NCI-H460 (cell line): ENCODE measurements at places on chromosomes 1 and 21. TPM values are rescaled to one million over a fixed set of nuclear protein-coding genes. Genes with fewer than 3 reads are reported as not detected.

- DNase-seq = no peak
These were observed 68.5 kb downstream of the OBSCN start for GRCh38 chr1:228276174-228276831.

DNA sequence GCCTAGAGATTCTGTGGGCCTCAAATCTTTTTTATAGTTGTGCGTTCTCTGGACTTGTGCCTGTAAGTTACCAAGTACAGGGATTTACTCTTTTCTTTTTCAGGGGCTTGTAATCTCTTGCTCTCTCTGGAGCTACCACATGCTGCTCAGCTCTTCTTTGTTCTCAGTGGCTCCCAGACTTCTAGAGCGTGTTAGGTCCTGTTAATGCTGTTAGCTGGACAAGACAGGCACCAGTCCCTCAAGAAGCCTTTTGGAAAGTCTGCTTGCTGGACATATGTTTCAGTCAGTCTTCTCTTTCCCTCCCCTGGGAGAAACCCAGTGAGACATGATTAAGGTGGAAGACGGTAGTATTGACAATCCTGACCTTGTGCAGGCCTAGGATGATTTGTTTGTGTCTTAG lies 29.4 kb downstream of the KCNK2 start:
- no peak for DNase-seq

- no peak for DNase-seq
These were observed 18.5 kb downstream of the TCP10L start for GRCh38 chr21:32566741-32567389.

DNA sequence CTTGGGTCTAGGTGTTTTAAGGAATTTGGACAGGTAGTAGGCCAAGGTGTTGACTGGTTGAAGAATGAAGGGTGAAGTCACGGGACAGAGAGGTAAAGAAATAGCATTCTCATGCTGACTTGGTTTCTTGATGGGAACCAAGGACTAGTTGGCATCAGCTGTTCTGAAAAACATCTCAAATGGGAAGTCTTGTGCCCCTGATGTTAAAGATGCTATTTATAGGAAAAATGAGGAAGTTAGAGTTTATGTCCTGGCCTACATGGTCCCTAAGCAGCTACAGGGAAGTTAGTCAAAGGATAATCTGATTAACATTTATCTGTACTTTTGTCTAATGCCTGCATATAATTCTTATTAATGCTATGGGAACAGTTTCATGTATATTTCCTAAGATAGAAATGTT lies 262.4 kb downstream of the HHIPL2 start:
- no peak for DNase-seq

DNA sequence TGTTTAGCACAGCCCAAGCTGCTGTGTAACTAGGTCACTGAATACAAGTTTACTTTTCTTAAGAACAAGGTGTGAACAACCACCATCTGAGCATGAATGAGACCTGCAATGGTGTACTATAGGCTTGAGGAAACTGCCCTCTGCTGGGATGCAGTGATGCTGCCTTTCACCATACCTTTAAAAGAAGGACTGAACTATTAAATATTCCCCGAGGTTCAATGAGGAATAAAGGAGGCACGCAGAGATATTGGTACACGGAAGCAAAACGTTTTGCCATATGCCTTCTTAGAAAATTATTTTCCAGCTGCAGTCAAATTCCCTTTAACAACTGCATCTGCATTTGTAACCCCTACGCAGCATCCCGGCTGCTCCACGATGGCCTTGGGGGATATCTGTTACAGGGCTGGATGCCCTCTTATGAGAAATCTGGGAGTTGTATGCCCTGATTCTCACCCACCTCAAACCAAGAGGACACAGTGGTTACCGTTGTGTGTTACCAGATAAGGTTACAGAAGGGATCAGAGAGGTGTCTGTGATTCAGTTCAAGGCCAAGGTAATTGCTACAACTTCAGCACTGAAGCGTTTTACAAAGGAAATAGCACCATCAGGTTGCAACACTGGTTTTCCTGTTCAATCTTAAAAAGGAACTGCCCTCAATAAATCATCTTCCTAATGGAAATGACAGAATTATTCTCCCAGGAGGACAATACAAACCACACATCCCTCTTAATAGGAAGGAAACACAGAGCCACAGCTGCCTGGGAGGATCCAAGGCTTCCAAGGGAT lies 470.5 kb downstream of the LTN1 start:
- DNase-seq = no peak

DNA sequence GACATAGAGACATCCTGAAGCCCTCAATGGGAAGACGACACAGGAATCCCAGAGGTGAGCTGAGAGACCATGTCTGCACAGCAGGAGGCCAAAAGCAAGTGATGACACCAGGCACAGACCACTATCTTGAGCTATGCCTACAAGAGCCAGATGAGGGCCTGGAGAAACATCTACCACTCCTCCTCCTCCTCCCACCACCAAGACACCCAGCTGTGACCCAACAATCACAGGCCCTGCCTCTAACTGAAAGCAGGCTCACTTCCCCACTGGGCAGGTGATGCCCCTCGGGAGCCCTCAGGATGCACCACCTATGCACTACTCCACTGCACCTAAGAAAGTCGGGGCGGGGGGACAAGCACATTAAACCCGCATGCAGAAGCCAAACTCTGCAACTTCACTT lies 16.5 kb downstream of the TADA1 start:
- DNase-seq = no peak

DNA sequence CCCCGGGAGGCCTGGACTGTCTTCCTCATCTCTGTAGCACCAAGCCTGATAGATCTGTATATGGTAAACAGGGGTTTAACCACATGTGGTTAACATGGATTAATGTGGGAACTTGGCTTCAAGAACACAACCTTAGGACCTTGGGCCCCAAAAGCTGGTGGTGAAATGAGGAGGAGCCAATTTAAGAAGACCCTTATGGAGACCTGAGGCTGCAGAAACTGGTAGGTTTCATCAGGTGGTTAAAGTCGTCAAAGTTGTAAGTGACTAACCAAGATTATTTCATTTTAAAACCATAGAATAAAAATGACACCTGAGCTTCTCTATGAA lies 14.0 kb downstream of the THEMIS2 start:
- DNase-seq = no peak

DNA sequence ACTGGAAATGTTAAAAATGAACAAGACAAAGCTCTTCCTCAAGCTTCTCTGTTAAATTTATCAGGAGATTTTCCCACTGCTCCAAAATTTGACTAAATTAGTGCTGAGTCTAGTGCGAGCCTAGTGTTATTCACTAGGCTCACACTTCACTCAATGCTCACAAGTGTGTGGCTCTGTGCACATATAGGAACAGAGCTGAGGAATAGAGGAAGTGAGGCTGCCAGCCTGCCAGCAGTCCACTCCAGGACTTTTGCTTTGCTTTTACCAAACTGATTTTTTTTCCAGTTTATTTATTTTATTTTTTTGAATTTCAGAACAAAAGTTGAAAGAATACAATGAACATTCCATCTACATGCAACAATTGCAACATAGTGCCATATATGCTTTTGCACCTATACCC lies 87.2 kb downstream of the VAV3 start:
- no peak for DNase-seq

- no peak for DNase-seq
These were observed 39.2 kb upstream of the CR1L start for GRCh38 chr1:207605444-207606361.

- no peak for DNase-seq
These were observed 59.8 kb downstream of the PLEKHA6 start for GRCh38 chr1:204299814-204300365.

DNA sequence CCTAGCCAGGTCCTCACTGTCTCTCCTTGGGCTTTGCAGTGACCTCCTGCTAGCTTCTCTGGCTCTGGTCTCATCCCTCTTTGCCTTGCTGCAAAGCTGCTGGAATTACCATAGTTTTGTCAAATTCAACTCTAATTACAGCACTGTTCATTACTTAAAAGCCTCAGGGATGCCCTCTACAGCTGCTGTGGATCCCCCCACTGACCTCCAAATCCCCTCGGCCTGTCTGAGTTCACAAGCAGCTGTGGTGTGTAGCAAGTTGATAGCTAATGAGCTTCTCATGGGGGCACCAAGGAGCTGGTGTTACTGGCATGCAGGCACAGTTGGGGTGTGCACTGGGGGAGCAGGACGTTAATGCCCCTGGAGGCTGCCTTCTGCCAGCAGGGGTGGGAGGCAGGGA lies 24.8 kb downstream of the NIPAL3 start:
- DNase-seq = no peak

DNA sequence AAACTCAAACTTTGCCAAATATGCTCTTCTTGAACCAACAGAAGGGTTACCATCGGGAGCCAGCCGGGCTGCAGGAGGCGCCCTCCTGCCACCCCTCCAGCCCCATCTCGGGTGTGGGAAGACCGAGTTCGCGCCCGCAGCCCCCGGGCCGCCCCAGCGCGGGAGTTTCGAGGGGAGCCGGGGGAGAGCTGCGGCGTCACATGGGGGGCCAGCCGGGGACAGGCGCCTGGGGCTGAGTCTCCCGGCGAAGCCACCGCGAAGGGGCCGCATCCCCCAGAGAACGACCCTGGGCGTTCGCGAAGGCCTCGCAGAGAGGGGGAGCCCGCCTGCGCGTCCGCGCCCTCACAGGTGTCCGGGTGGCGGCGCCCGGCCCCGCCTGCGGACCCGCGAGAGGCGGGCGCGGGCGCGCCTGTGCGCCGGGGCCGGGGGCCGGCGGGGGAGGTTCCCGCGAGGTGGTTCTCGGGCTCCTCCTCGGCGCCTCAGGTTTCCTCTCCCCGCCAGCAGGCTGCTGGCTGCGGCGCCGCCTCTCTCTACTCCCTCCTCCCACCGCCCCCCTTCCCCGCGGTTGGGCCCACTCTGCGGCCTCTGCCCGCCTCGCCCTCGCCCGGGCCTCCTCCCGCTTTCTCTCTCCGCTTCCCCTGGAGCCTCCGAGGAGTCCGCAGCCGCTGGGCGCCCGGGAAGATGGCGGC lies at the start of gene RAVER2:
TSS of gene RAVER2 (plus strand) at position 584 of the 689 bp plus-strand sequence. CDS start at position 682, 98 bp downstream.
- DNase-seq = peak; percentile 36

GRCh38 chr1:228455715-228456114 lies 31.5 kb upstream of the RNF187 start:
- DNase-seq = no peak

- no peak for DNase-seq
These were observed 104.8 kb downstream of the ETS2 start for GRCh38 chr21:38910390-38911067.

DNA sequence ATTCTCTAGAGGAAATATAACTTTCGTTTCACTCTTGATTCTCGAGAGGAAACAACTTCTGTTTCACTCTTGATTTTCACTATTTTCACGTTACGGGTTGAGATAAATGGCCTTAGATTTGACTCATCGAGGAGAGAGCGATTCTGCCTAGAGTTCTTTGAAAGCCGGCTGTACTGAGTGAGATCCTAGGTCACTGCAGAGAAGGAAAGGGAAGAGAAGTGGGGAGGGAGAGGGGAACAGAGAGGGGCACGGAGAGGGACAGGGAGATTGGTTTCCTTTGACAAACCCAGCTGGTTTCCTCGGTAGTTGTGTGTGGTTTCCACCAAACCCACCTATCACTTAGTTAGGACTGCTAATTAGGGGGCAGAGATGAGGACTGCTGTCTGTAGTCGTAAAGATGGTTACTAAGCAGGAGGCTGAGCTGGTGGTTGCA lies 21.6 kb upstream of the GPR137B start:
- no peak for DNase-seq

GRCh38 chr1:78619446-78619802 lies 824 bp upstream of the IFI44L start:
- peak; percentile 34 for DNase-seq

DNA sequence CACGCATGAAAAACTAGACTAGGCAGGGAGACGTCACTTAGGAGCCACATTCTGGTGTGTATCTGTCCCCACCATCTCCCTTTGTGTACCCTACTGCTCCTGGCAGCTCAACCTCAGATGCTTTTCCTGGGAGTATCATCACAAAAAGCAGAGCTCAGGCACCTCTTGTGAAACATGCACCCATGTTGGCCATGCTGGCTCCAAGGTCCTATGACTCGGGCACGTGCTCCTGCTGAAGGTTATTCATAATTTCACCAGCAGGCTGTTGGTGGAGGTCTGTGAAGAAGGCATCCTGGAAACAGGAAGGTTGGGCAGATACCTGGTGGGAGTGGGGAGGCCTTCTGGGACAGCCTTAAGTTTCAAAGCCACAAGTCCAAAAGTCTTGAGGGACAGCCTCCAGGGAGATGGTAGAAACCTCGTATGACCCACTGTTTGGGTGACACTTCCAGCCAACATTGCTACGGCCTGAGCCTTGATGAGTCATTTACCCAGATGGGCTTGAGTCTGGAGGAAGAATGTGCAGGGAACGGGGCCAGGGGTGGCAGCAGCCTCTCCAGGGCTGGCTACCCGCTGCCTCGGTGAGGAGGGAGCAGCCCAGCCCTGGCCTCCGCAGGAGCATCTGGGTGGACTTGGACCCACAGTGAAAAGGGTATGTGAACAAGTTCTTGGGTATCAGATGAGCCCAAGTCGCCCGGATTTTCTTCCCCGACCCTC lies 75.8 kb downstream of the PGBD5 start:
- no peak for DNase-seq

DNA sequence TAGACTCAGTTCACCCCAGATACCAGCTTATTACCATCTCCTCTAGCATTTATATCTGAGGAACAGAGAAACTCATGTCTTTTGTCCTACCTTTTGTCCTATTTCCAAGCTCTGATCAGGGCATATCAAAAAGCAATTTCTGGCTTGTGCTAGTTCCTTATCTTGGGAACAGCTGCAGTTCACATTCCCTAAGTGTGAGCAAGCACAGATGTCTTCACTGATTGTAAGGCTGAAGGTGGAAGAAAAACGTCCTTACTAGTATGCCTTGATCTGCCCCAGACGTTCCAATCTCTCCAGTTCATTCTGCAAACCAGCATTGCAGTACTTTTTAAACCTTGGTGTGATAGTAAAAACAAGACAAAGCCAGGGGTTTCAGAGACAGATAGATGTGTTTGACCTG lies 139.8 kb downstream of the NCAM2 start:
- DNase-seq = no peak

DNA sequence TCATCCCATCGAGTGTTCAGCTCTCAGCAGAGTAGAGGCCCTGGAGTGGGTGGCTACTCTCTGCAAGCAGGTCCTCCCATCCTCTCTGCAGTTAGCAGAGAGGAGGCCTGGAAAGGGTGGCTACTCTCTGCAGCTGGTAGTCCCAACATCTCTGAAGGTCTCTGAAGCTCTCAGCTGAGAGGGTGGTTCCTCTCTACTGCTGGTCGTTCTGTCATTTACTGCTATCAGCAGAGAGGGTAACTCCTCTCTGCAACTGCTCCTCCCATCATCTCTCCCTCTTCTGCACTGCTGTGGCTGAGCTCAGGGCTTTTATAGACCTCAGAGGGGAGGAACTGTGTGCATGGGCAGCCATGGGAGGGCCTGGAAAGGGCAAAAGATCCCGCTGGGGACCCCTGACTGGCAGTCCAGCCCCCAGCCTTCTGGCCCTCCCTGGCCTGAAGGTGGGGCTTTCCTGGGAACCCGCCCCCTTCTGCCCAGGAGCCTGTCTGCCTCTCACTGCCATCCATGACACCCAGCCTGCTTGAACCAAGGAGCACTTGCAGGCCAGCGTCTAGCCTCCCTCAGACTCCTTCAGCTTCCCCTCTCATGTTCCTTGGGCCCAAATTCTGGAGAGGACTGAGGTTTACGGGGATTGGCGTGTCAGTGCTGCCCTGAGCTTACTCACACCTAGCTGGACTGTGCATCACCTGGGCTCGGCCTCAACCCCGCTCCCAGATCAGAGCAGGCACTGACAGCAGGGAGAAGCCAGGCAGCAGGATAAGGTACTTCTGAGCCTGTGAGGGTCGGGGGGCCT lies 898.3 kb upstream of the NEGR1 start:
- DNase-seq = no peak

The CENPF gene
- total RNA-seq = 70.5 and 103 TPM in 2 replicates

The PEX10 gene
- total RNA-seq = 19.7 and 20.3 TPM in 2 replicates

The SLAMF6 gene
- not detected in 2 replicates for total RNA-seq

The S100A2 gene
- total RNA-seq = 4.0 and 5.6 TPM in 2 replicates

The DEDD gene
- total RNA-seq = 34.2 and 36.2 TPM in 2 replicates

The LAMC1 gene
- total RNA-seq = 540 and 549 TPM in 2 replicates

The RAB42 gene
- 0.46 and 1.4 TPM in 2 replicates for total RNA-seq

The COL6A2 gene
- total RNA-seq = 3.6 and 4.0 TPM in 2 replicates

The TMEM167B gene
- total RNA-seq = 20.4 and 23.1 TPM in 2 replicates

The PLXNA2 gene
- 5.4 and 6.5 TPM in 2 replicates for total RNA-seq
